Activated naive CD4-positive, alpha-beta T cell (primary cell): ENCODE measurements at places on chromosomes 1 and 21.

- no peak for DNase-seq
Observed at GRCh38 chr1:157600236-157600635, 2.4 kb upstream of the FCRL4 start.

DNA sequence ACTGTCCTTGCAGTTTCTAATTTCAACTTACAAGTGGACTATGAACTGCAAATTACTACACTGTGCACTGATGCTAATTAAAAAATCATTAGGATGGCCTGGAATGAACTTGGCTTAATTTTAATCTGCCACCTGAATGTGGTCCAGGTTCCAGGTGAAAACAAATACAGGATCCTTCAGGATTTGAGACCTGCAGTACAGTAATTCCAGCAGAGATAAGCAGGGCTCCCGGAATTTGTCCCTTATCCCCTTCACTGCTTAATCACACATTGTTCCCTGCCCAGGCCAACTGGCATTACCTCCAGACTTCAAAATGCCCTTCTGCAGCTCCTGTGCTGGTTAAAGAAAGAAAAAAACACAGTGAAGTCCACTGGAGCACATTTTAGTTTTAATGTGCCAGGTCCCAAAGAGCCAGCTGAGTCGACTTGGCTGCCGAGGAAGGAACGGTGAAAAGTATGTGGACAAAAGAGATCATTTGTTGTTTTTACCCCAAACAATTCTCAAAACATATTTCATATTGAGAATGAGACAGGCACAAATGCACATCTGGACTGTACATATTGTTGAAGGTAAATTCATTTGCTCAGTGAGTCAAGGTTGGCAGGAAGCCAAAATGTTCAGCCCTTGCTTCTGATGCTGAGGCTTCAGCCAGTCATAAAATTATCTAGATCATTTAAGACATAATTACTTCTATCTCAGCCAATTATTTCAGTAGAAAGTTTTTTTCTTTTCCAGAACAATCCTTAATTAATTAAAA is 28.3 kb downstream of the DEGS1 start:
- DNase-seq: no peak

DNA sequence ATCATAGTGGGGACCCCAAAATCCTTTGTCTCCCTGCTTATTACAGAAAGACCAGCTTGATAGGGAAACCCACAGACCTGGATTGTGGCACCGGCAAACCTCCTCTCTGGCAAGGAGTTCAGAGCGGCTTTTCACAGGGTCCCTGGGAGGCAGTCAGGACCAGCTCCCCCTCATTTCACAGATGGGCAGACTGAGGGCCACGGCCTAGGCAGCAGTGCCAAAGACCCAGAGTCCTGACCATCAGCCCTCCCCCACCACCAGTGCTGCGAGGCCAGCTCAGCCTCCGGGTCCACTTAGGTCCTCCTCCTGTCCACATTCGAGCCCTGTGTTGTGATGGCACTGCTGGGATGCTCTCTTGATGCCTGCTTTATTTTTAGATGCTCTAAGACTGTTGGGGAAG is 57.2 kb downstream of the CAMK2N1 start:
- DNase-seq: no peak

- DNase-seq: no peak
Observed at GRCh38 chr1:3268281-3268680, 186.2 kb upstream of the ARHGEF16 start.

GRCh38 chr1:210394281-210394821 is 65.6 kb downstream of the HHAT start:
- DNase-seq: no peak

GRCh38 chr1:187261637-187262036 is 432.9 kb downstream of the PLA2G4A start:
- DNase-seq: no peak

DNA sequence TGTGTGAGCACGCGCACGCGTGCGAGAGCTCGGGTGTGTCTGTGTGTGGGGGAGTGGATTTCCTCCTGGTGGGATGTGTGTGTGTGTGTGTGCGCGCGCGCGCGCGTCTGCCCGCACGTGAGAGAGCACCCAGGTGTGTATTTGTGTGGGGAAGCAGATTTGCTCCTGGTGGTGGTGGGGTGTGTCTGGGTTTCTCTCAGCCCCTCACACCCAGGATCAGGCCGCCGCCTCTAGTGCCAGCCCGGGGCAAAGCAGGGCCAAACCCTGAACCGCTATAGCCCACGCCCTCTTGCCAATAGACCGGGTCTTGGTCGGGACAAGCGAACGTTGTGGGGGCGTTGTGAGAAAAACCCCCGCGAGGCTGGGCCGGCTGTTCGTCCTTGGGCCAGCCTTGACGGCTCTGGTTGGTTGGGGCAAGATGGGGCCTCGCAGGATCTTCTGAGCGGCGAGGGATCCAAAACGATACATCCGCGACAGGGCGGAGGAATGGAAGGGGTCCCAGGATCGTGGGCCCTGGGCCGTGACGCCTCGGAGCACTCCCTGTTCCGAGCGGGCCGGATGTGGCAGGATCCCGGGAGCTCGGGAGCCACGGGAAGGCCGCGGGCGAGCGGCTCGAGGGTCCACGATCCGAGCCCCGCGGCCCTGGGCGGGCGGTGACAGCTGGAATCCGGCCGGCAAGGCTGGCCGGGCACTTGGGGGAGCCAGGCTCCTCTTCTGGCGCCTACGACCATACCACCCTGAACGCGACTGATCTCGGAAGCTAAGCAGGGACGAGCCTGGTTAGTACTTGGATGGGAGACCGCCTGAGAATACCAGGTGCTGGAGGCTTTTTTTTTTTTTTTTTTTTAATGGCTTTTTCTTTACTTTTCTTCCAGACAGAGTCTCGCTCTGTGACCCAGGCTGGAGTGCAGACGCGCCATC is 68.2 kb downstream of the RNF187 start:
- no peak for DNase-seq

- DNase-seq: no peak
Observed at GRCh38 chr1:14338509-14338908, 260.0 kb upstream of the KAZN start.

DNA sequence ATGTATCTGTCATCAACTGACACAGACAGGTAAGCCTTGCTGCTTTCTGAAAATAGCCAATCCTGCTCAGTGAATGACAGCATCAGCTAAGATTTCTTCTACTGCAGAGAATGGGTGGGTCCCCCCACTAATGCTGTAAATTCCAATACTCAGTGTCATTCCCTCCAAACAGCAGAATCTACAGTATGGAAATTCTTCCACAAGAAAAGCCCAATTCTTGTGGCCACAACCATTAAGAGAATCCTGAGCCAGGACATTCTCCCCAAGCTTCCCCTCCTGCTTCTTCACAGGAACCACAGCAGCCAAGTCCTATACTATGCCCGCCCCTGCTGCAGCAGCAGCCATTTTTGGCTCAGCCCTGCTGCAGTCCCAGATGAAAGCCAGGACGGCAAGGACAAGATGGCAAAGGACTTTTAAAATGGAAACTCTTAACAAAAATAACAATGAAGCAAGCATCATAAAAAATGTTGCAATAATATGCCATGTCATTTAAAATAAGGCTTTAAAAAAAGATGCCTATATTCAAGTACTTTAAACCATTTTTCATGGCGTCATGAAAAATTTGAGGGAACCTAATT is 26.8 kb downstream of the EIF4G3 start:
- DNase-seq: no peak
